ENCODE measurements at places on chromosomes 6 and 20.

DNA sequence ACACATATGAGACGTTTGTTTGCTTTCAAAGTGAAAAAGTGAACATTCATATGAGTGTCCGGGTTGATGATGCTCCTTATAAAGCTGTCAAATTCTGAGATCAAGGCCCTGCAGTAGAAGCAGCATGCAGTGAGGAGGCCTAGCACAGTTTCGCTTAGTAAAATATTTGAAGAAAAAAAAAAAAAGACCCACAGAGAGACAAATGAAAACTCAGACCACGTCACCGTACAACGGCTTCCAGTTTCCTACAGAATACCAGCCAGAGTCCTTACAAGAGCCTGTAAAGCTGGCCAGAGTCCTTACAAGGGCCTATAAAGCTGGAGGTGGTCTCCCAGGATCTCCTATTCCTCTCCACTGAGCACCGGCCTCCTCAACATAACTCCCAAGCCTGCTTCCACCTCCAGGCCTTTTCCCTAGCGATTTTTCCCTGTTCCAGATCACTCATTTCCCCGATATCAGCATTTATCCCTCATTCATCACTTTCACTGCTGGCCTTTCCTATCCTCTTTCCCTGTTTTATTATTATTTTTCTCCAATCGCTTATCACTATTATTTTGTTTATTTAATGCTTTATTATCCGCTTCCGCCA lies 1.5 kb upstream of the HMGN4 start:
- no peak for DNase-seq

DNA sequence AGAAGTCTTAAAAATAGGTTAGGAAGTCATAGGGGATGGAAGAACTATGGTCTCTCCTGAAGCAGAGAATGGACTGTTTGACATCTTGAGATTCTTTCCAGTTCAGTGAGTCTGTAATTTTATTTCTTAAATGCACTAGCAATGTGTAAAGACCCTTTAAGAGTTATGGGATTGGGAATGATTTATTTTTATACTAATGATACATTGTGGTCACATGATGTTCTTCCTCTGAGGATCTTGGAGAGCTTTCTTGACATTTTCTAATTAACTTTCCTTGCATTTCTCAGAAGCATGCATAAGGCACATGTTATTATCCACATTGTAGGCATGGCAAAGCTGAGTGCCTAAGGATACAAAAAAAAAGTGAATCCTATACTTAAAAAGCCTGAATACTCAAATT lies 507.6 kb upstream of the NRSN1 start:
- DNase-seq: no peak

GRCh38 chr20:12893019-12893418 lies 115.8 kb upstream of the SPTLC3 start:
- no peak for DNase-seq

DNA sequence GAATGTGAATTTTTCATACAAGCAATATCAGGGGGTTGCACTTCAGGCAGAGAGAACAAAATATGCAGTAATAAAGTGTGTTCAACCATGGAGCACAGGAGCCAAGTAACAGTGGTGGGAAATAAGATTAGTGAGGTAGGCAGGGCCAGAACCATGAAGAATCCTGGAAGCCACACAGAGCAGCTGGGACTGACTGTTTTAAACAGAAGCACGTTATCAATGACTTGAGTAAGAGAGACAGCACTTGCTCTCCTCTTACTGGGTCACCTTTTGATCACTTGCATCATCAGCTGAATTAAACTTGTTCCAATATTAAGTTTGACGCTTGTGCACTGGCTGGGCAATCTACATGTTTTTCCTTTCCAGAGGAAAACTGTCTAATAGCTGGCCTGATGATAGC lies 238.5 kb downstream of the TBX18 start:
- no peak for DNase-seq

- DNase-seq: no peak
Measured at GRCh38 chr20:39019805-39020325, 57.7 kb downstream of the DHX35 start.

DNA sequence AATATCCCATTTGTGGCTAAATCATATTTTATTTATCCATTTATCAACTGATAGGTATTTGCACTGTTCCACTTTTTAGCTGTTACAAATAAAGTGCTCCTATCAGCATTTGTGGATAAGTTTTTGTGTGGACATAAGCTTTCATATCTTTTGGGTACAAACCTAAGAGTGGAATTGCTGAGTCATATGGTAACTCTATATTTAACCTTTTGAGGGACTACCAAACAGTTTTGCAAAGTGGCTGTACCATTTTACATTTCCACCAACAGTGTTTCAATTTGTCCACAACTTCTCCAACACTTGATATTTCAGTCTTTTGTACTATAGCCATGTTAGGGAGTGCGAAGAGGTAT lies 23.6 kb upstream of the ECHDC1 start:
- no peak for DNase-seq

- no peak for DNase-seq
Measured at GRCh38 chr6:26441977-26442376, 1.7 kb downstream of the BTN3A3 start.

DNA sequence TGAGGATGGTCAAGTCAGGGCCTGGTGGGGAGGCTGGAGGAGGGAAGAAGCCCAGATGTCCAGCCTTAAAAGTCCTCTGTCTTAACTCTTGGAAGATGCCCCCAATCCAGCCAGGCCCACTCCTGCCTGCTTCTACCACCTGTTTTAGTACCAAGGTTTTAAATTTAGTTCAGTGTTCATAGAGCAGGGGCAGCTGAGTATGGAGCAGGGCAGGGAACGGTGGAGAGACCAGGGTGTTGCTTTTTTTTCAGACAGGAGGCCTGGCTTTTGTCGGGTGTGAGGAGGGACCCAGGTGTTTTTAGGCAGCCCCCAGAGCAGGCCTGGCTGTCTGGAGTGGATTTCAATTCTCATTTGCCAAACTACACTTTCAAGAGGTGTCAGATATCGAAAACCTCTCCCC lies 278.8 kb downstream of the CDC5L start:
- DNase-seq: no peak

Measured in mucosa of descending colon (tissue), 3 donors.